M059J (cell line): ENCODE measurements at places on chromosomes 11 and 22.

GRCh38 chr11:33059331-33060007 is 20.1 kb downstream of the TCP11L1 start:
- peak; percentile 32 for DNase-seq

DNA sequence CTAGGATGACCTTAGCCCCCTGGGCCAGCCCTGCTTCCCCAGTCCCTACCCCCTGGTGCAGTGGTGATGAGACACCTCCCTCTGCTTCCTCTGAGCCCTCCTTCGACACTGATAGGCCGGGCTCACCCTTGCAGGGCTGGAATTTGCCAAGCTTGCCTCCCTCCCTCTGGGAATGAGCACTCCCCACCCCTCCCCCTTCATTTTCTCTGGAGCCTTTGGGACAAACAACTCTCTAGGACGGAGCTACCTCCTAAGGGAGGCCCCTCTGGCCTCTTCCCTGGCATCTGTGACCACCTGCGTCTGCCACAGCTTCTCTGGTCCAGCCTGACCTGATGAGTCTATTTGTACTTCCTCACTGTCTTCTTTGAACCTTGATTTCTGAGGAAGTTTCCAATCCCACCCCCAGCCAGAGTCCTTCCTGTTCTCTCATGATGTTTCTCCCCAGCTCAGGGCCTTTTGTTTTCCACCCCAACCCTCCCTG is 53.3 kb upstream of the ADA2 start:
- DNase-seq, result no peak

DNA sequence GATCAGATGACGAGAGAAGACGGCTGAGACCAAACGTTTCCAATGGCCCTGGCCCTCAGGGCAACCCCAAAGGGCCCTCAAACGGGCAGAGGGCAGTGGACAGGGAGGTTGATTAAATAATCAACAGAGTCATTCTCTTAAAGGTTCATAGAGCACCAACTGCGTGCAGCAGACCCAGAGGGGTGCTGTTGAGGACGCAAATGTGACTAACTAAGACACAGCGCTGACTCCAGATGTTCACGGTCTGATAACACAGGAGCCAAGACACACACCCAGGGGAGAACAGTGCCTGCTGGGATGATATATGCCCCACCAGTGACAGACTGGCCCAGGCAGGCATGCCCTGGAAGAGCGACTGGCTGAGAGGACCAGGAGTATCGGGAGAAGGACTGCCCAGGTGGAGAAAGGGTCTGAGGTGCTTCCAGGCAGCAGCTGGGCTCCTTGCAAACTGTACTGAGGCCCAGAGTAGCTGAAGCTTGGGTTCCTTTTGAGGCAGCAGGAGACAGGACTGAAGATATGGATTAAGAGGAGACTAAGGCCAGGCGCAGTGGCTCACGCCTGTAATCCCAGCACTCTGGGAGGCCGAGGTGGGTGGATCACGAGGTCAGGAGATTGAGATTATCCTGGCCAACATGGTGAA is 7.7 kb downstream of the VWCE start:
- no peak for DNase-seq

DNA sequence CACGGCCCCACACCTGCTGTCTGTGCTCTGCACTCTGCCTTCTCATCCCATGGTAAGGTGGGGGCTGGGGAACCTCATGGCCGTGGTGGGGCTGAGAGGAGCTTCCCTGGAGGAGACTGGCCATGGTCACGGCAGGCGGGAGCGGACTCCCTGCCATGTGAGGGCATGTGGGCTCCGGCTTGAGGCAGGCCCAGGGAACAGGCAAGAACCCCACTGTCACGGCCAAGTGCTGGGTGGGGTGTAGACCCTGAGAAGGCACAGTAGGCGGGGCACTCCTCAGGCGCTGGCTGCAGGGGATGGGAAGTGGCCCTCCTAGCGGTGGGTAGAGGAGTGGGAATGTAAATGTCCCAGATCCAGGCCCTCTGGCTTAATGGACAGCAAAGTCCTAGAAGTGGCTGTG is 1262.7 kb downstream of the BRD1 start:
- DNase-seq, result no peak

- no peak for DNase-seq
Measured at GRCh38 chr22:20782083-20782482, 8.2 kb downstream of the SERPIND1 start.

DNA sequence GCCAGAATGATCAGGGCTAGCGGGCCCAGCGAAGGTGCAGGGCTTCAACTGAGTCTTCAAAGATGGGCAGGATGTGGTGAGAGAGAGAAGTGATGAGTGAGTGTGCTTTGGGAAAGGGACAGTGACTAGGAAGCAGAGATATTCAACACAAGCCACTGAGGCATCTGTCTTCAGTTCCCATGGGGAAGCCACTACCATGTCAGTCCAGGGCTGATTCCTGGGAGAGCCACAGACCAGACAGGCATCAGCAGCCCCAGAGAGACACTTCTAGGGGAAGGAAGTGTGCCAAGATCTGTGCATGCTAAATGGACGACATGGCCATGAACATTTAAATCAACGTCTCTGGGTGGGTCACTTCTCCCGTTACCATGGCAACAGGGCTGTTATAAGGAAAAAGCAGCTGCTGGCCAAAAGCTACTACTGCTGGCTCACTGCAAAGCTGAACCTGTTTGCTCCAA is 28.5 kb downstream of the P4HA3 start:
- no peak for DNase-seq

GRCh38 chr22:25919452-25919851 is 177.5 kb downstream of the MYO18B start:
- DNase-seq, result no peak

DNA sequence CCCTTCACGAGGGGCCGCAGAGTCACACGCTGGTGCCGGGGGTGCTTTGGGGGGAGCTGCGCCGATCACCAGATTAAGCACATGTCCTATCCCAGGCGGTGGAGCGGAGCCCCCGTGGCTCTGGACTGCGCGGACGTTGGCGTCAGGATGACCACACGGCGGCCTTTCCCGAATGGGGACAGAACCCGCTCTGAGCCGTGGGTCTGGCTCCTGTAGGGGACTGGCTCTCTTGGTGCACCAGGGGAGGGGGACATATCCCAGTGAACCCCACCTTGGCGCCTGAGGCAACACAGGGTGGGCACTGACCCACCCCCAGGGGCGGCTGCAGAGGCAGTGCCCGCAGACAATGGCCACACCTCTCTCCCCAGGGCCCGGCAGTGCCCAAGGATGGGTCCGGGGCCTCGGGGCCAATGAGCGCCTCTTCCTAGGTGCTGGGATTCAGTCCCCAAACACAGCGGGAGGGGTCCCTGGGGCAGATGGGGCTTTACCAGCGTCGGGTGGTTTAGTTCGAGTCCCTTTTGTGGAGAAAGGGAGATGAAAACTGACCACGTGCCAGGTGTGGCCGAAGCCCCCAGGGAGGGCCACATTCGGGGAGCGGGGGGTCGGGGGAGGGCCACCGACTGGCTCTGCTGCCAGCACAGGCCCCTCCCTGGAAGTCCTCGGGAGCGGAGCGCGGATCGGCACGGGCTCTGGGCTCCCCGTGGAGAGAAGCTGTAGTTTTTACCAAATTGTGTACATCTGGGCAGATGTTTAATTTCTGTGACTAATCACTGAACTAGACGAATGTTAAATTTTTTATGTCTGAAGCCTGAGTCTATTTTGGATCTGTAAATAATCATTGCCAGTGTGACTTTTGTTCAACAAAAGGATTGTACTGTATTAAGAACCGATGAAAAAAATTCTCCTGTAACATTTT is 58.9 kb downstream of the GRAMD4 start:
- no peak for DNase-seq

- DNase-seq, result no peak
Measured at GRCh38 chr22:32815943-32816342, 14.4 kb downstream of the TIMP3 start.
